ENCODE measurements at places on chromosomes 4 and X.

DNA sequence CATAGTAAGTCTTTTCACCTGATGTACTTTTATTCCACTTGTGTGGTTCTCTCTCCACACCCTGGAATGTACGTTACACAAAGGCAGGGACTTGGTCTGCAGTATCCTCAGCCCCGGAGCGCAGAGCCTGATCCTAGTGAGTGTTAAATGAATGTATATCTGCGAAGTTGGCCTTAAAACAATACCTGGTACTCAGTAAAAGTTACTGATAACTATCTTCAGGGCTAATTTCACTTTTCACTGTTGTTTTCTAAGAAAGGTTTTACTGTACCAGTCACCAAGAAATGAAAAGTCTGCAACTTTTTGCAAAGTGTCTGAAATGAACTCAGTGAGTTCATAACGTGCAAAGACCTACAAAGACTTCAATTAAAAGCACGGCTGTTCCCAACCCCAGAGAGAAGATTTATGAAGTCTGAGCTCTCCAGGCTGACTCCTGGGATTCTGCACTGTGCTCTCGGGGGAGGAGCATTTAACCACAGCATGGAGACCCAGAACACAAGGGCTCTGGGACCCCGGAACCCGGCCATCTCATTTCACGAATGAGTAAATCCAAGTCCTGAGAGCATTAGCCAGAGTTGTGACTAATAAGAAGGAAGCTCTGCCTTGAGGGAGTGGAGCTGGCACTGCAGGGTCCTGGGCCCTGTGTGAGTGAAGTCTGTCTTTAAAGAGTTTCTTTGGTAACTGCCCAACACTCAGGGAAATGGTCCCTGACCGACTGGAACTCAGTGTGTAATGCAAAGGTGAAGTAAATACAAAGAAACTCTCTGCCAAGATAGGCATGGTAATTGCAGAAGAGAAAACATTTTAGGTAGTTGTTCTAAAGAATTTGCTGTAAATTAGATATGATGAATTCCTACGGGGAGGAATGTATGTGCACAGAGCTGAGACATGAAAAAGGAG is 165.8 kb downstream of the NSUN7 start:
- DNase-seq = no peak

DNA sequence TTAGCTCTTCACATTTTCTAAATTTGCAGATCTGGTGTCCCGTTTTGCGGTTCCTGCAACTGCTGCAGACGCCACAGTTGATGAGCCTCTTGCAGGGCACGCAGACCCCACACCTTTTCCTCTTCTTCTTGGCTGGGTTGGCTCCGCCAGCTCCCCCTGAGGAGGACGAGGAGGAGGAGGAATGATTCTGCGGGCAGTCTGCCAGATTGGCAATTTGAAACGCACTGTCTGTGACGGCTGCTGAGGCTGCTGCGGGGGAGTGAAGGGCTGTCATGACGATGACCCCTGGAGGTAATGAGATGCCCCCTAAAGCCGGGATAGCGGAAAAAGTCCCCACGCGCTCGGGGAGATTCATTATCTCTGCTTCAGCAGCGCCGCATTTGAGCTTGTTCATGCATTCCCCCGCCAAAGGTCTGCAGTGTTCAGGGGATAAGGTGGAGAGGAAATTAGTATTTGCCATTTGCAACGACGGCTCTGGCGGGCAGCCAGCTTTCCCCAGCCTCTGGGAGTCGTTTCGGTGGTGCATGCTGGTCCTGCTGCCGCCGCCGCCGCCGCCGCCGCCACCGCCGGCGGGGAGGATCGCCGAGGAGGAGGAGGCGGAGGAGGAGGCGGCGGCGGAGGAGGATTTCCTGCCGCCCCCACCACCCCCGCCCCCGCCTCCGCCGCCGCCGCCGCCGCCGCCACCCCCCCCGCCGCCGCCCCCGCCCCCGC is 3.8 kb downstream of the CXXC4 start:
- DNase-seq = no peak

DNA sequence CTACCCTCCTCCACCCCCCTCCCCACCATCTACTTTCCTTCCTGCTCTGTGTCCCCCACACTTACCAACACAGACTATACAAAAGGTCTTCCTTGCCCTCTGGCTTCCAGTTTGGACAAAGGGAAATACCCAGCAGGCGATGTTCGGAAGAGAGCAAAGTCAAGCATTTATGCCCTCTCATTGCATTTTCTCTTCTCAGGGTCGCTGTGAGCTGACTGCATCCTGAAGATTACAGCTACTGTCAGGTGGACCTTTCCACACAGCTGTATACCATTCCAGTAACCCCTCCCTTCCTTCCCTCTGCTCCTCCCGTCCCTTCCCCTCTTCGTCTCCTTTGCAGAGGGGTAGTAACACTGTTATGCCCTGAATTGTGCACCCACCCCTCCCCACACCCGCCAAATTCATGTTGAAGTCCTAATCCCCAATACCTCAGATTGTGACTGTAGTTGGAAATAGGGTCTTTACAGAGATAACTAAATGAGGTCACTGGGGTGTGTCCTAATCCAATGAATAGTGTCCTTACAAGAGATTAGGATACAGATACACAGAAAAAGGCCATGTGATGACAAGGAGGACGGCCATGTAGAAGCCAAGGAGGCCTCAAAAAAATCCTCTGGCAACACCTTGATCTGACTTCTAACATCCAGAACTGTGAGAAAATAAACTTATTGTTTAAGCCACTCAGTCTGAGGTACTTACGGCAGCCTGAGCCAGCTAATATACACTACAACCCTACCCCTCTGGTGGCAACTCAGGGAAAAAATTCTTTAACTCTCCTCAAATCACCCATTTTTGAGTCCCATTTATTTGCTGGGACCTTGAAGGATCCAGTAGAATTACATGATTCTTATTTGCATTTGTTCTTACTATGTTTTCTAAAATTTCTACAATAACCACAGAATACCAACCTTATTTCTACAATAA is 11.7 kb downstream of the MORF4L2 start:
- no peak for DNase-seq

DNA sequence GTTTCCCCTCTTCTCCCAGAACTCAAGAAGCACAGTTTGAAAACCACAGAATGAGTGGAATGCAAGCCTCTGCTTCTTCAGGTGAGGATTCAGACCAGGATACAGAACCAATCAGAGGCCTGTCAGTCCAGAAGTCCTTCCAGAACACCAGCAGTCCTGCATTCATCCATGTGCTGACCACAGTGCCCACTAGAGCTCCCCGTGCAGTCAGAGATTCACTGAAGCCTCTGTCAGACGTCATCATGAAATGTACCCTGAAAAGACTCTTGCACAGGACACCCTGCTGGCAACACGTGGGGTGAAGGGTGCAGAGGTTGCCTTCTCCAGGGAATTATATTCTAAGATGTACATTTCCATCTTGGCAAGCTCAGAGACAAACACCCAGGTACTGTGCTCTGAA is 75.9 kb upstream of the LSM6 start:
- DNase-seq = no peak

DNA sequence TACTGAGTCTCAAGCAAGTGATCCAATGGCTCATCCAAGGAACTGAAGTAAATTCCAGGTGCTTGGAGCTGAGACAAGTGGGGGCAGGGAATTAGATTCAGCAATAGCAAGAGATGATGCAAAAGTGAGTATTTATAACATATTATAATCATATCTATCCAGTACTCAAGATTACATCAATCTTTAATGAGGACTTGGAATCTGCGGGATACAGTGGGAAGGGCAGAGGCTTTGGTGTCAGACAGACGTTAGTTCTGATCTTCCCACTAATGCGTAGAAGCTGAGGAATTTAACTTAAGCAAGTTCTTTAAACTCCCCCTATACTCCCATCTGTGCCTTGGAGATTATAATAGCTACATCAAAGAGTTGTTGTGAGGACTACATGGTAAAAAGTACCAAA is 143.4 kb upstream of the NWD2 start:
- DNase-seq = no peak

- DNase-seq = no peak
Measured at GRCh38 chrX:84259868-84260267, 71.9 kb upstream of the RPS6KA6 start.

- DNase-seq = no peak
Measured at GRCh38 chrX:47563801-47564315, 2.9 kb downstream of the ARAF start.

All from AG04450 (cell line).